ENCODE measurements at places on chromosomes 16 and 17.

GRCh38 chr16:26645614-26646013, 421.1 kb upstream of the C16orf82 start:
- peak; percentile 31 for DNase-seq

- DNase-seq: no peak
Observed at GRCh38 chr17:354651-355556, 2.3 kb upstream of the RPH3AL start.

- DNase-seq: no peak
Observed at GRCh38 chr16:79173919-79174318, 426.6 kb downstream of the MAF start.

DNA sequence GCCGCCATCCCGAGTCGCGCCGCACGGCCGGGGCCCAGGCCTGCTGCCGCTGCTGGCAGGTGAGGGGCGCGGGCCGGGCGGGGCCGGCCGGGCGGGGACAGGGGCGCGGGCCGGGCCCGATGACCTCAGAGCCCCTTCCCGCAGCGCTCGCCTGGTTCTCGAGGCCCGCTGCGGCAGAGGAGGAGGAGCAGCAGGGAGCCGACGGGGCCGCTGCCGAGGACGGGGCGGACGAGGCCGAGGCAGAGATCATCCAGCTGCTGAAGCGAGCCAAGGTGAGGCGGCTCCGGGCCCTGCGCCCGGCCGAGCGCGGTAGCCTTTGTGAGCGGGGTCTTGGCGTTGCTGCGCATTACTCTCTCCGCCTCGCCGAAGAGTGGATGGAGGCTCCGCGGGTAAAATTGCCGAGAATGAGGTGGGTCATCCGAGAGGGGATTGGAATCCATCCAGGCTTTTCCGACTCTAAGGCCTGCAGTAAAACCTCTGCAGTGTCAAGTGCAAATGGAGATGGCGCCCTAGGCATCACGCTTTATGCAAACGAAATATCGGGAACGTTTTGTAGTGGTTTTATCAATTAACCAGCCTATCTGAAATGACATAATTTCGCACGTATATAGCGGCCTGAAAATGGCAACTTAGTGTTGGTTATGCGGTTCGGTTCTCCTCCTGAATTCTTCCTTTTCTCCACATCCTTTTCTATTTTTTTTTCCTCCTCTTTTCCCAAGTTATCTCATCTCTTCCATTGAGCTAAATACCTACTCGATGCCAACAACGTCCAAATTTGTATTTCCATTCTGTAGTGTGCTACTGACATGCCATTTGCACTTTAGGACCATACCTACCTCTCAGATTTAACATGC, 577 bp downstream of the TTC19 start:
- DNase-seq: no peak

DNA sequence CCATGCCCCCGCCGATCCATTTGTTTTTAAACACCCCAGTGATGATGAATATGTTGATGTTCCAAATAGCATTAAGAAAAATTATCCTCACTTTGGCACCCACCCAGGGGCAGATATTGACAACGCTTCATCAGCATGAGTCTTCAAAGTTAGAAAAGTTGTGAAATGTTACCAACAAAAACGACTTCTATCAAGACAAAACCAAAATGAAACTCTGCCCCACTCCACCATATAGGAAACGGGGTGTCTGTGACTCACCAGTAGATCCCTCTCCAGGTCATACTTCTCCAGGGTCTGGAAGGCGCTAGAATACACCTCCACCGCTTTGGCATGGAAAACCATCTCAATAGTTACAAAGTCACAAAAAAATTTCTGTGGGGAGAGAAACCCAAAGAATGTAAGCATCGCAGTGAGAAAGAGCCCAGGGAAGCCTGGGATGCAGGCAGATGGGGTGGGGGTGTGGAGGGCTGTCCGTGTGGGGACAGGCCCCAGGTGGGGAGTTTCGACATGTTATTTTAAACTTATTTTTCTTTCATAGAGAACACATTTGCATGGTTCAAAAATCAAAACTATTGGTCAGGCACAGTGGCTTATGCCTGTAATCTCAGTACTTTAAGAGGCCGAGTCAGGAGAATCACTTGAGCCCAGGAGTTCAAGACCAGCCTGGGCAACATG, 10.2 kb downstream of the CIBAR2 start:
- no peak for DNase-seq

GRCh38 chr17:48611681-48612455, 1.1 kb upstream of the HOXB7 start:
- no peak for DNase-seq

GRCh38 chr16:49554681-49555080, 181.1 kb downstream of the C16orf78 start:
- no peak for DNase-seq

GRCh38 chr16:56932721-56933619, 1.0 kb downstream of the HERPUD1 start:
- peak; percentile 55 for DNase-seq

DNA sequence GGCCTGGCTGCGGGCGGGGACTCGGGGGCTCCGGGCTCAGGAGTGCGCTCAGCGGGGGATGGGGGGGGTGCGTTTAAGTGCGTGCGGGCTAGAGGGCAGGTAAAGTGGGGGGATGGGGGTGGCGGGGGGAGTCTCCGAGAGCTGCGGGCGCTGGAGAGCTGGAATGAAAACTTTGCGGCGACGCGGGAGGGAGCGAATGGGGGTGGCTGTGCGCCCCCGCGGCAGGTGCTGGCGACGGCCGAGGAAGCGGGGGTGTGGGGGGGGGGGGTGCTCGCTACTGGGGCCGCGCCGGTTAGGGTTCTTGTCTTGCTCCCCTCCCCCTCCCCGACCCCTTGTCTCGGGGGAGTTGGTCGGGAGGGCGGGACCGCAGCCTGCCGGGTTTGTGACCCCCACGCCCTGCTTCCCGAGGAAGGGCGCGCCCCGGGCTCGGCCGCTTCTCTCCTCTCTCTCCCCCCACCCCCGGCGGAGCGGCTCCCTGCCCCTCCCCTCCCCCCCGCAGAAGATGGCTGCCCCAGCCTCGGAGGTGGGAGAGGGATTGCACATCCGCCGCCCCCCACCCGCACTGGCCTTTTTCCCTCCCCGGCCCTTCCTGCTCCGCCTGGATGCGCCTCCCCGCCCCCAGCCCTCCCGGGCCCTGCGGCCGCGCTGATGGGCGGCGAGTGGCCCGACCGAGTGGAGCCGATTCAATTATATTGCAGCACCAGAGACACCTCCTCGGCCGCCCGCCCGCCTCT, 649 bp downstream of the GSE1 start:
- peak; percentile 18 for DNase-seq

GRCh38 chr16:23519282-23519681, 9.0 kb upstream of the GGA2 start:
- DNase-seq: no peak

DNA sequence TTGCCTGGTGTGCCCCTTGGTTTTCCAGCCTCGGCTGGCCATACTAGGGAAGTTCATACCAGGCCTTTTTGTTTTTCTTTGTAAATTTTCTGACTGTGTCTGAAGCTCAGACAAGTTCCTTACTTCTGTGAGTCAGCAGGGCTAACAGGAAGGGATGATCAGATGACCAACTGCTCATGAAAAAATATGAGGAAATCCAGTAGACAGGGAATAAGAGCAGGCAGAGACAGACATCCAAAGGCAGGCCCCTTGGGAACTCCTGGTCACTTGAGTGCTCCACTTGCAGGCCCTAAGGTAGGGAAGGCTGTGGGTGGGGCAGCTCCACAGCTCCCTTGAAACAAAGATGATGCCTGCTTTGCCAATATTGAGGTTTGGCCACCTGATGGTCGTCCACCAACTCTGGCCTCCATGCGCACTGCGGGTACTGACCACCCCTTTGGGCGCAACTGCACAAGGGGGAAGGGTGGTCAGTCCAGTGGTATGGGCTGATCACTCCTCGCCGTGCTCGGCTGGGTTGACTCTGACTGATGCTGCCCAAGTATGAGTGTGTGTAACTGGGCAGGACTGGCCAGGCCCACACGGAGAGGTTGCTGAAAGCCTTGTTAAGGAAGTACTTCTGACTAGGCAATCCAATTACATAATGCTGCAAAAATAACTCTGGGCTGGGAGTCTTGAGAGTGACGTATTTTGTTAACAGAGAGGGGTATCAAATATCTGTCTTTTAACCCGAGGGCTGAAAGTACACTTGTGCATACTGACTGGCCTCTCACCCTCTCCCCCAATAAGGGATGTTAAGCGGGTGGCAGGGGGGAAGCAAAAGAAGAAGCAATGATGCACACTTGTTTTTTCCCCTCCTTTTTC, 20.8 kb upstream of the ZFHX3 start:
- DNase-seq: no peak

DNA sequence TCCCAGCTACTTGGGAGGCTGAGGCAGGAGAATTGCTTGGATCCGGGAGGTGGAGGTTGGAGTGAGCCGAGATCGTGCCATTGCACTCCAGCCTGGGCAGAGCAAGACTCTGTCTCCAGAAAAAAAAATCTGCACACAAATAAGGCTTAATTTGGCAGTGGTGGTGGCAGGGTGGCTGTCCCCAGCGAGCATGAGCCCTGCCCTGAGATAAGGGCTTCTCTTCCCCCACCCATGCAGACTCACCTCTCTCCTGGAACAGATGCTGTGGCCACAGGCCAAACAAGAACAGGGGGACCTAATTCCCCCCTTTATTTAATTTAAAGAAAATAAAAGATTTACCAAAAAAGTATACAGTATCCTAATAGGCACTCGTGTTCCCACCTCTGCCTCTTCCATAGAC, 157.2 kb downstream of the RAB11FIP4 start:
- no peak for DNase-seq

GRCh38 chr17:55726440-55726839, 3.8 kb upstream of the TMEM100 start:
- no peak for DNase-seq

GRCh38 chr17:69457603-69458002, 43.1 kb downstream of the MAP2K6 start:
- no peak for DNase-seq

DNA sequence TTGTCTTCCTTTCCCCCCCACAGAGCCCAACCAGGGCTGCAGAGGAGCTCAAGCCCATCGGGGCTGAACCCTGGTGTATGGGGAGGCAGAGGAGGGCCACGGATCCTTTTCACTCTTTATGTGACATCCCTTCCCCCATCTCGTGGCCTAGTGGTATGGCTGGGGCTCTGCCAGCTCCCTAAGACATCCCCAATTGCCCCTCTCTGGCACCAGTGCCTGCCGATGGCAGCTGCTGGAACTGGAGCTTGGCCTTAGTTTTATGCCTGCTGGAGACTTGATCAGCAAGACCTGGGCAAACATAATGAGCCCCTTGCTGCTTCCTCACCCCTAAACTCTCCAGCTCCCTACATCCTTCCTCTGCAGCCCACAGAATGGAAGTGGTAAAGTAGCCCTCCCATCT, 8.0 kb upstream of the TOP2A start:
- DNase-seq: no peak

GRCh38 chr17:54944796-54945195, 23.7 kb downstream of the COX11 start:
- no peak for DNase-seq

DNA sequence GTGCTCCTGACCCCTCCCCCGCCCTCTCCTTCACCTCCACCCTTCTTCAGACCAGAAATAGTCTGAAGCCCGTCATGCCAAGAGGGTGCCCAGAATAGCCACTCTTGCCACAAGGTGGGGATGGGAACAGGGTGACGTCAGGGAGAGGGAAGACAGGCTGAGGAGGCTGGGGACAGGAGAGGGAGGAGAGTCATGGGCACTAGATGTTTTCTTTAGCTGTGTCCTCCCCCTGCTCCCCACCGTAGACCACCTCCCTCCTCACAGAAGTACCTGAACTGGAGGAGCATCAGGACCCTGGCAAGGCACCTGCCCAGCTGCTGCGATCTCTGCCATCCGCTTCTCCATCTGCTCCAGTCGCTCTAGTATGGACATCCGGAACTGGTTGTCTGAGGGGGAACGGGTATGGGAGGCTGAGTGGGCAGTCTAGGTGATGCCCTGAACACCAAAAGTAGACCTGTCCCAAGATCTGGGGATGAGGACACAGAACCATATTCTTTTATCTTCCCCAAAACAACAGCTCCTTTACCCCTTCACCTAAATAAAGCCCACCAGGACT, 6.6 kb upstream of the SPAG7 start:
- DNase-seq: no peak

DNA sequence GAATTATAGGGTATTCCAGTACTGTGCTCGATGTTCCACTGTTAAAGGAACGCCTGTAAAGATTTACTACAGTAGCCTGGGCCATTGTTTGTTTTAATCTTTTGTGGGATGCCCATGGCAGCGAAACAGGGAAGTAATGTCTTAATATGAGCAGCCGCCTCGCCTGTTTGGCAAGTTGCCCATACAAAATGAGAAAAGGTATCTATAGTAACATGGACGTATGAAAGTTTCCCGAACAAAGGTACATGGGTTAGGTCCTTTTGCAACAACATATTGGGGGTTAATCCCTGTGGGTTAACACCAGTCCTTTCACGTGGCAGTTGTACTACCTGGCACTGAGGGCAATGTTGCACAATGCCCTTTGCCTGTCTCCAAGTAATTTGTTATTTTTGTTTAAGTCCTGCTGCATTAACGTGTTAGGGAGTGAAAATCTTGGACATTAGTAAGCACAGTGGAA, 21.1 kb upstream of the TMC5 start:
- no peak for DNase-seq

DNA sequence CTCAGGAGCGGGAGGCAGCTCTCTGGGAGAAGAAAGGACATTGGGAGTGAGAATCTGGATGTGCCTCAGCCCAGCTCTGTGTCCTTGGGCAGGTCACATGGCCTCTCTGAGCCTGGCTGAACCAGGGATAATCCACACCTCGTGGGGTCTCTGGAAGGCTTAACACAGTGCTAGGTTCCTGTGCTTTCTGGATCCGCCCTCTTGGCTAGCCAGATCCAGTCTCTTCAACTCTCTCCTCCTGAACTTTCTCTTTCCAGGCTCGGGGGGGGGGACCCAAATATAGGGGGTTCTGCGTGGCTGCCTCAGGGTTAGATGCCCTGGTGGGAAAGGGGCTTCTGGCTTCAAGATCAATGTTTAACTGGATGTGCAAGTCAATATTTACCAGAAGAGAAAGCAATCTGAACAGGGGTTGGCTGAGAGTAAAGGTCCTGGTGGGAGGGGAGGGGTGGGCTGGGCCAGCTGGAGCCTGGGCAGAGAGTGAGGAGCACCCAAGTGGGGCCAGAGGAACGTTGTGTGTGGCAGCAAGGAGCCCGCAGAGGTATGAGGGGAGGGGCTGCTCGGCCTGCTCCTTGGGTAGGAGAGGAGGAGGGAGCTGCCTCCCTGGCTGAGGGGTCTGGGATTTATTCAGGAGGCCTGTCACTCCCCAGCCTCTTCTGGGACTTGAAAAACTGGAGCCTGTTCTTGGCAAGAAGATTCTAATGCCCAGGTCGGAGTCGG, at the start of gene SERPINF2:
Gene SERPINF2 (plus strand): TSS at position 501 of the 717 bp plus-strand sequence. CDS start 2,125 bp downstream, outside the sequence.
- DNase-seq: no peak

DNA sequence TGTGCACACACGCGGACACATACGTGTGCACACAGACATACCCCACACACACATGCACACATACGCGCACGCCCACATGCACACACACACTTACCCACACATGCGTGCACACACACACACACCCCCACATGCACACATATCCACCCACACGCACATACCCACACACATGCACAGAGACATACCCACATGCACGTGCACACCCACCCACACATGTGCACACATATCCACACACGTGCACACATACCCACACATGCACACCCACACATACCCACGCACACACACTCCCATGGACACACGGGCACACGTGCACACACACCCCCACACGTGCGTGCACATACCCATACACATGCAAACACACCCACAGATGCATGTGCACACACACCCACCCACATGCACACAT, 27.2 kb upstream of the PVALEF start:
- DNase-seq: no peak

All from CD4-positive, alpha-beta T cell treated with Interleukin-21 for 1 hour (primary cell).